ENCODE measurements at places on chromosomes 1 and 21. TPM values are rescaled to one million over a fixed set of nuclear protein-coding genes. Genes with fewer than 3 reads are reported as not detected.

DNA sequence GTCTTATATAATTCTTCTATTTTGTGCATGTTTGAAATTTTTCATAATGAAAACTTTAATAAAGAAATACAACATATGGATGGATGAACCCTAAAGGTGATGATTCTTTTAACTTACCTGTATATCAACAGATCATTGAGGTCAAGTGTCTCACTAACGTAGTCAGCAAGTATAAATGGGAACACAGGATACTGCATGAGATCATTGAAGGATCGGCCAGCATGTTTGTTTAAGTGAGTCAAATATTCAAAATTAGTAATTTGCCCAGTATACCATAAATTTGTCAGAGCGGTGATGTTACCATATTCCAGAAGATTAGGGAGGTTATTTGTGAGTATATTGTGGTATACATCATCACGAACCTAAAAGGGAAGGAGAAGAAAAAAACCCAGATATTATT lies 71.0 kb upstream of the GNG4 start:
- DNase-seq, result no peak

Gene SPRR2D
- total RNA-seq, result not detected

Gene AJAP1
- not detected for total RNA-seq

Gene AQP10
- not detected for total RNA-seq

DNA sequence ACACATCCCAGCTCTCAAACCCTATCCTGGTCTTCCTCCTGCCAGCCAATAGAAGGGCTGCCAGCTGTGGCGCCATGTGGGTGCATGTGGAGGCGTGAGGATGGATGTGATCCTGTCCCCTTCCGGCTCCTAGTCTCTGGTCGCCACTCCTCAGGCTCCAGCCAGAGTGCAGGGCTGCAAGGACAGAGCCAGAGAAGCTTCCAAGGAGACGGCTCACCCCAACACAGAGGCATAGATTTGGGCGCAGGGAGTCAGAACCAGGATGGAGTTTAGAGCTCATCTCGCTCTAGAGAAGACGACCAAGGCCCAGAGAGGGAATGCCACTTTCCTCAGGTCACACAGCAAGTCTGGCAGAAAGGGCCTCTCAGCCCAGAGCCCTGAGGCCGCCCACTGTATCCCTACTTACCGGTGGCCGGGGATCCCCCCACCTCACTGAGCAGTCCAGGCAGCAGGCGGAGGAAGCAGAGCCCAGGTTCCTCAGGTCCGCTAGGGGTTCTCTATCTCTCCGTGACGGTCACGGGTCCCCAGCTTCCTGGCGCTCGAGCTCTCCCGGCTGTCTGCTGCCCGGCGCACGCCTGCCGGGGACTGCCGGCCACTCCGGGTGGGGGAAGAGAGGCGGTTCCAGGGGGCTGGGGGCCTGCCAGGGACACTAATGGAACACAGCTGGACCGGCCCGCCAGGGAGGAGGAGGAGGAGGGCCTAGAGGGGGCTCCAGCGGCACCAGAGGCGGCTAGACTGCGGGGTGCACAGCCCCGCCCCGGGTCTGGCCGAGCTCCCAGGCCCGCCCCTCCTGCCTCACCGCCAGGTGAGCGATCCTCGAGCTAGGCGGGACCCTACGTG lies at the start of gene COL16A1:
Gene COL16A1, minus strand, starts transcription at position 587 of the 840 bp plus-strand sequence. CDS start 1,824 bp downstream, outside the sequence.
- DNase-seq, result no peak

GRCh38 chr21:38349111-38349746 lies 92.4 kb downstream of the KCNJ15 start:
- no peak for DNase-seq

Gene GALE
- total RNA-seq, result 17.4 TPM

Gene LMOD1
- total RNA-seq, result not detected

- DNase-seq, result no peak
These were observed 187.7 kb upstream of the RNPC3 start for GRCh38 chr1:103337779-103338178.

DNA sequence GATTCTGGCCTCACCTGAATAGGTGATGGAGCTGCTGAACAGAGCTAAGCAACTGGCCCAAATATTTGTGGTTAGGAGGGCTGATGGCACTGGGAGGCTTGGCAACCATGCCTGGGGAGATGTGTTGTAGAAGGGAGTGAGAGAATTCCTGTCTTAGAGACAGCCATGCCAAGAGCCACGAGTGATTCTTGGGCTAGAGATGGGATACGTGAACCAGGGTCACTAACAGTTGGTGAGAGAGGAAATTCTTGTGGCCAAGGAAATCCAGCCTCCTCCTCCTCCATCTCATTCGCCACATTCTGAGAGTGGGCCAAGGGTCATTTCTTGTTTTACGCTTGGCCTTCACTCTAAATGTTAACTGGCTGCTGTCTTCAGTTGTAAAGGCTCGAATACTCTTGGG lies 46.3 kb downstream of the NGF start:
- DNase-seq, result no peak

Gene CSMD2
- total RNA-seq, result not detected

DNA sequence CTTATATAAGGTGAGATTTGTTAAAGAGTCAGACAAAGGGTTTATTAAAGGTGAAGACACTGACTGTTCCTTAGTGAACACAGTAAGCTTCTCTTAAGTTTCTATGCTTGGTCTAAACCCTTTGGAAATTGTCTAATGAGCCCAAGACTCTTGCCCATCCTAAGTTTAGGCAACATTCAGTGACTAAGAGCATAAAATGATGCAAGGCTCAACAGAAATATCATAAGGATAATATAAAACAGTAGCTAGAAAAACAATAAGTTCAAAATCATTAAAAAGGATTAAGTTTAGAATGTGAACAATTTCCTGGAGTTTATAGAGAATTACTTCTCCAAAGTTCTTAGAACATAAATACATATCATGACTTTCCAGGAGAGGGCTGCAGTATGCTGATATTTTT lies 108.9 kb upstream of the PDC start:
- DNase-seq, result no peak
